Stimulated activated CD4-positive, alpha-beta T cell treated with anti-CD3 and anti-CD28 coated beads, TNF-alpha, amount 100 ng/mL, for 1 hour (primary cell): ENCODE measurements at places on chromosomes 3 and 15.

DNA sequence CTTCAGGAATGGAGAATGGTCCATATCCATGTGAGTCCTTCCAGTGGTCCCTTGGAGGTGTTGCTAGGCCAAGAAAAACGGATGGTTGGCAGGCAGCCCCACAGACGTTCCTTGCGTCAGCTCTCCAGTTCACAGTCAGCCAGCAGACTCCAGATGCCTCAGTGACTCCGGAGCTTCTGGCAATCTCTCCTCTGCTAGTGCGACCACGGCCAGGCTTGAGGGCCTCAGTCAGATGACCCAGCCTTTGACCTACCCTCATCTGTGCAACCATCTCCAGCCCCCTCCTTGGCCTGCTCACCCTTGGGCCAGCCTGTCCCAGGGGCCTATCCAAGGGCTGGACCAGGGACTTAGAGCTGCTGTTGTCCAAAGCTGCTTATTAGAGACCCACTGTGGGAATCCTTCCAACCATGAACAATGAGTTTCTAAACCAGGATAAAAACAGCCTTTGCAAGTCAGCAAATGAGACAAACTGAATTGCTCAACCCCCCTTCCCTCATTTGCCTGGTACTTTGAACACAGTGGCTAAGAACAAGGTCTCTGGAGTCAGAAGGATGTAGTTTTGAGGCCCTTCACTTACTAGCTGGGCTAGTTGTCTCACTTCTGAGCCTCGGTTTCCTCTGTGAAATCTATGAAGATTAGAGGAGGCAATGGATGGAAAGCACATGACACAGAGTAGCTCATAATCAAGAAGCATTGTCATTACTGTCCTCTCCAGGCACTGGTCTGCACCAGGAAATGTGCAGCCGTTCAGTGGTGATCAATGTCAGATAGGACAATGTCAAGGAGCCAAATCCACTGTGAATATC lies 44.8 kb downstream of the ANP32A start:
- DNase-seq = no peak

GRCh38 chr3:55013145-55013925 lies 85.5 kb upstream of the LRTM1 start:
- no peak for DNase-seq

DNA sequence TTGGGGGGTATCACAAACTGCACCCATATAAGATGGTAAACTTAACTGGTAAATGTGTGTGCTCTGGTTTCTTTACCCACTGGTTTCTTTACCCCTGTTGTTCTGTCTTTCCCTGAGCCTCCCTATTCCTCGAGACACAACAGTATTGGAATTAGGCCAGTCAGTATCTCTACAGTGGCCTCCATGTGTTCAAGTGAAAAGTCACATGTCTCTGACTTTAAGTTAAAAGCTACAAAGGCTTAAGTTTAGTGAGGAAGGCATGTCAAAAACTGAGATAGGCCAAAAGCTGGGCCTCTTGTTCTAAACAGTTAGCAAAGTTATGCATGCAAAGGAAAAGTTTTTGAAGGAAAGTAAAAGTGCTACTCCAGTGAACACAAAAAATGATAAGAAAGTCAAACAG lies 513.3 kb downstream of the ROBO2 start:
- no peak for DNase-seq

GRCh38 chr15:42090781-42091180 lies 3.6 kb downstream of the PLA2G4D start:
- DNase-seq = no peak

DNA sequence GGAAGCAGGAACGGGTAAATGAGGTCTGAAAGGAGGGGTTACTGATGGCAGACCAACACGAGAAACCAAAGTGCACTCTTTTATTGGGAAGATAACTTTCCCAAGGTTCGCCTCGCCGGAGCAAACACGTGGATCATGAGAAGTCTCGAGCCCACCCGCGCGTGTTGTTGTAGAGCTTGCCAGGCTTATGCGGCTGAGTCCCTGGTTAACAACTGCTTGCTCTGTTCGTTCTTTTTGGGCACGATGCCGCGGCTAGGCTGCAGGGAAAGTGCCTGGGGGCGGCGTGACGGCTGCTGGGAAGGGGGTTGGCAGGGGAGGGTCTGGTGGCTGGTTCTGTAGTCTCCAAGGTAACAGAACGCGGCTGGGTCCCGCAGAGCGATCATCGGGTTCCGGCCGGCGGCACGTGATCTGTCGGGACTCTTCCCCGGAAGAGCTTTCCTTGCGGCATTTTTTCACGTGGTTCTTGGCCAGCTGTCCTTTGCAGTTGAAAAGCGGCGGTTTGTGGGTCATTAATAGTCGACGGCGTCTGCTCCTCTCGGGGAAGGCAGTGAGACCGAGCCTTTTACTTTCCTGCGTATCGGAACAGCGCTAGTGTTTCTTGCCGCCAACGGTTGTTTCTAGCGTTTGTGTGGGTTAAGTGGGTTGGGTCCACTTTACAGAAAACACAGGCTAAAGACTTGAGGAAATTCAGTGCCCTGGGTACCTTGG lies 1.5 kb downstream of the MGA start:
- DNase-seq = peak; percentile 42

- no peak for DNase-seq
Measured at GRCh38 chr3:112688819-112689218, 47.9 kb upstream of the CCDC80 start.

- no peak for DNase-seq
Measured at GRCh38 chr3:168514252-168514651, 418.5 kb upstream of the GOLIM4 start.

- no peak for DNase-seq
Measured at GRCh38 chr3:24498391-24498790, 3.7 kb upstream of the THRB start.

- no peak for DNase-seq
Measured at GRCh38 chr15:68501616-68502015, 69.7 kb upstream of the ITGA11 start.

GRCh38 chr3:40070816-40071215 lies 238.7 kb upstream of the EIF1B start:
- no peak for DNase-seq

- no peak for DNase-seq
Measured at GRCh38 chr3:197344582-197345318, 46.3 kb upstream of the DLG1 start.

DNA sequence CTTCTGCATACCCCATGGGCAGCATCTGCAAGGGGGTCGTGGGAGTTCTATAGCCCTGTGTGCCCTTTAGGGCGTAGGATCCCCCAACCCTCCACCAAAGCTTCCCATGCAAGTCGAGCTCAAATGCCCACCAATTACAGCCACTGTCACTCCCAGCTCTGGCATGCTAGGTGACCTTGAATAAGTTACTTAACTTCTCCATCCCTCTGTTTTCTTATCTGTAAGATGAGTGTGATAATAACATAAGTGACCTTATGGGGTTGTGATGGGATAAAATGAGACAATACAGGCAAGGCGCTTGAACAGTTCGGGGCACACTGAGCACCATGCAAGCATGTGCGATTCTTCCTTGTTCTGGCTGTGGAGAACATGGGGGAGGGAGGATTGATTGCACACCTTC lies 74.8 kb upstream of the POMGNT2 start:
- no peak for DNase-seq

GRCh38 chr3:125287248-125287647 lies 74.7 kb upstream of the SLC12A8 start:
- no peak for DNase-seq

DNA sequence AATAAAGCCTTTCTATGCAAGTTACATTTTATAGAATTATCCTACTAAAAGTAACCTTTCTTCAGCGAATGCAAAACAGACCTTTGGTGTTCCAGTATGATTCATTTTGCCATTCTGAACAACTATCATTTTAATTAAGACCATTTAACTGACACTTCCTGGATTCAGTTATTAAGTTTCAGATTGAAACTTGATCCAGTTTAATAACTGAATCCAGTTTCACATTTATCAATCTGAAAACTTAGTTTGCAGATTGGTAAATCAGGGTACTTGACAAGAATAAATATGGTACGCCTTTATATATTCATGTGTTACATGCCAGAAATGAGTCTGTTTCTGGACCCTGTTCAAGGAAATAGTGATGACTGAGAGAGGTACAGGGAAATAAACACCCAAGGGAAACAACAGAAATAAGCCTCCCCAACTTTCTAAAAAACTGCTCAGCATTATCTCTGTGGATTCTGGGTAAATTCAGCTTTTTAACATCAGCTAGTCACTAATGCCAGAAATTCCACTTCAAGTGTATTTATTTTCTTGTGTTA lies 23.3 kb upstream of the NFKBIZ start:
- no peak for DNase-seq

DNA sequence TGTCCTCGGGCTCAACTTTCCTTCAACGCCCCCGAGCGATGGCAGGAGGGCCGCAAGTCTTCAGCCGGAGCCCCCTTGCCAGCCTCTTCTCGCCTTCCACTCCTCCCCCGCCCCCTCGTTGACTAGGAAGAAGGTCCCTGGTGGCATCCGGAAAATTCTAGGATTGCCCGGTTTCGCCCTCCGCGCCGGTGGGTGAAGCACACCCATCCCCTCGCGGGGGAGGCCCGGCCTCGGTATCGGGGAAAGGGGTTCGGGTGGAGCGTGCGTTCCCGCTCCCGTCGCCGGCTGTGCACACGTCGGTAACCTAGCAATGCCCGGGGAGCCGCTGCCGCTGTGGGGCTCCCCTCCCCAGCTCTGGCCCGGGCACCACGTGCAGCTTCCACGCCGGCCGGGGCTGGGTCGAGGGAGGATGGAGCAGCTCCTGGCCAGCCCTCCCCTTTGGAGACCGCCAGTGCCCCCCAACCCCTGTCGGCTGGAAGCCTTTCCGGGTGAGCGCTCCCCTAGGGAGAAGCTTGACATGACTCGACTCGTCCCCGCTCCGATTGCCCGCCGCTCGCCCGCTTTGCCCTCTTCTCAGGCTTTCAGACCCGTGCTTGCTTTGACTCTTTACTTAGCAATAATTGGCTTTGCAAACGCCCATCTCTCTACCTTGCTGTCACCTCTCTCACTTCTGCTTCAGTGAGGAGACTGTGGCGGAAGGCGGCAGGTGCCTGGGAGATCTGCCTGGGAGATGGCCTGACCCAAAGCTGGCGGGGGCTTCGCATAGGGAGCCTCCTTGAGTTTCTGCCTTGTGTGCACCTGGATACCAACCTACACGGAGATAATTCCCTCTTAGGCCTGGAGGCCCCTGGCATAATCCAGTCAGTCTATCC lies 1.3 kb downstream of the CACNA1D start:
- no peak for DNase-seq

GRCh38 chr15:31267161-31268107 lies 59.2 kb upstream of the KLF13 start:
- no peak for DNase-seq

DNA sequence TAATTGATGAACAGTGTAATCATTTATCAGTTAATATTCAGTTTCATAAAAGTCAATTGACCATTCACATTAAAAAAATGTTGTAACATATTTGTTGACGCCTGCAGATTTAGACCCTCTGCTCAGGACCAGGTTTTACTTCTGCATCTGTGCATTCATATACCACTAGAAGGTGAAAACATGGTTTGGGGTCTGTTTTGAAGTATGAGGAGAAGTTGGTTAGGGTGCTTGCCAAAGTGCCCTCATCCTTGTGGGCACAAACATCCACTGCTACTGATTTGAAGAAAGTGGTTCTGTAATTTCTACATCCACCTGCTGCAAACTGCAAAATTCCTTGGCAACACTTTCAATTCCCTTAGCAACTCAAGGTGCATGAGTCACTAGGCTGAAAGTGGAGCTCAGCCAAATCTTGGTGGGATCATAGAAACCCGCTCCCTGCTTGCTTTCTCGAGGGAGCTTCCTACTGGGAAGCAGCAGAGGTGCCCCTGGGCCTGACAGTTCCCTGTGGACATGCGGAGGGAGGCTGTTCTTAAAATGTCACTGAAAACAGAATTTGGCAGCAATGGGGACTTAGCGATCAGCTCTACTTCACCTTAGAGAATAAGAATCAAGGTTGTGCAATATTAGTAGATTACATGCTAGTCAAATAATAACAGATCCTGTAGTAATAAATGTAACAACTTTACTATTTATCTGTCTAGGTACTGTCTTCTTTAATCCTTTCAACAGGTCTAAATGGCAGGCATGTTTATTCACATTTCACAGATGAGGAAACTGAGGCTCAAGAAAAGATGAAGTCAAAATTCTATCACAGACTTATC lies 301.0 kb upstream of the TBL1XR1 start:
- DNase-seq = no peak

GRCh38 chr3:189272500-189273119 lies 100.8 kb downstream of the TPRG1 start:
- no peak for DNase-seq

- DNase-seq = no peak
Measured at GRCh38 chr3:21573291-21573690, 177.7 kb downstream of the ZNF385D start.

- DNase-seq = no peak
Measured at GRCh38 chr3:65974509-65974908, 64.2 kb downstream of the MAGI1 start.

- DNase-seq = no peak
Measured at GRCh38 chr3:63135367-63135766, 142.7 kb upstream of the SYNPR start.

DNA sequence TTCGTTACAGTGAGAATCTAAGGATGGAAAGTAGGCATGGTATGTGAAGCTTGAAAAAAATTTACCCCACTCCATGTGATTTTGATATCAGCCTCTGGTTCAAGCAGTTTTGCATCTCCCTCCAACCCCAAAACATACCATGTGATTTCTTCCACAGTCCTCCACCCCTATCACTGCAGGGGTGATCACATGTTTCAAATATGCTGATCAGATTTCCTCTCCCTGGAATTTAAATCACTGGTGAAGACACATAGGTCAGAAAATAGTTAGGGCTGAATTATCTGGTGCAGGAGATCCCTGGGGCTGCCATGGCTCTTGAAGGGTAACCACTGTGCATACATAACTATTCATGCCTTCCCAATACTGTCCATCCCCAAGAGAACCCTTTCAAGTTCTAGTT lies 119.7 kb upstream of the THRB start:
- DNase-seq = no peak

DNA sequence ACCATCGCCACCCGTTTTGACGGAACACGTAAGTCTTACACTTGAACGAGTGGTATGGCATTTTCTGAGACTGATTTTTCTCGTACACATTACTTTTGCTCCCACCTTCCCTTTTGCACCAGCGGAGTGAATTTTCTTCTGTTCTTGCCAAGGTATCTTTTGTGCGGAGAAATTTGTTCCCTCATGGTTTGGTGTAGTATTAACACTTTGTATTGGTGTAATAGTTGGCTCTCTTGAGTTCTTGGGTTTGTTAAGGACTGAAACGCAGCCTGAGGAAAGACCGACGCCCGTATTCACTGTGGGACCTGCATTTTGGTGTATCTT lies 420 bp downstream of the KCNH8 start:
- DNase-seq = no peak

DNA sequence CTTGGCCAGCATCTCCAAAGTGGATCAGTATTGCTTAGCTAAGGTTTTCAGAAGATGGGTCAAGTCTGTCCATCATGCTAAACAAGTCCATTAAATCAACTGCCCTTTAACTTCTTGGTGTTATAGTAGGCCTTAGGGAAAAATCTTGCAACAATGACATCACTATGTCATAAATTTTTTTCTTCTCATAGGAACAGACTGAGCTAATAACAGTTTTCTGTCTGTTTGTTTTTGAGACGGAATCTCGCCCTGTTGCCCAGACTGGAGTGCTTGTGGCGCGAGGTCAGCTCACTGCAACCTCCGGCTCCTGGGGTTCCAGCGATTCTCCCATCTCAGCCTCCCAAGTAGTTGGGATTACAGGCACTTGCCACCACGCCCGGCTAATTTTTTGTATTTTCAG lies 94.2 kb downstream of the EFL1 start:
- DNase-seq = no peak
